Amniotic epithelial cell (primary cell): ENCODE measurements at places on chromosomes 2 and 18.

- no peak for DNase-seq
Observed at GRCh38 chr2:10390369-10390801, 57.7 kb downstream of the ODC1 start.

GRCh38 chr2:95385570-95385984 is 16.9 kb upstream of the FAHD2A start:
- no peak for DNase-seq

GRCh38 chr2:113861740-113862139 is 28.1 kb upstream of the ACTR3 start:
- no peak for DNase-seq

- DNase-seq, result no peak
Observed at GRCh38 chr18:3930126-3931012, 480.4 kb downstream of the TGIF1 start.

DNA sequence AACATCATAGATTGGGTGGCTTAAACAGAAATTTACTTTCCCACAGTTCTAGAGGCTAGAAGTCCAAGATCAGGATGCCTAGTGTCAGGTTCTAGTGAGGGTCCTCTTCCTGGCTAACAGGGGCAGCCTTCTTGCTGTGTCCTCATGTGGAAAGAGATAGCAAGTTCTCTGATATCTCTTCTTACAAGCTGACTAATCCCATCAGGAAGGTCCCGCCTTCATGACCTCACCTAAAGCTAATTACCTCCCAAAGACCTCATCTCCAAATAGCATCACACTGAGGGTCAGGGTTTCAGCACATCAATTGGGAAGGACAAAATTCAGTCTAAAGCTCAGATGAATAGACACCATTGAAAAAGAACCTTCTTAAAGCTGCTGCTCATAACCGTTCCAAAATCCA is 22.9 kb downstream of the ACVR1 start:
- no peak for DNase-seq

GRCh38 chr18:58900015-58900649 is 35.5 kb downstream of the ZNF532 start:
- DNase-seq, result no peak

DNA sequence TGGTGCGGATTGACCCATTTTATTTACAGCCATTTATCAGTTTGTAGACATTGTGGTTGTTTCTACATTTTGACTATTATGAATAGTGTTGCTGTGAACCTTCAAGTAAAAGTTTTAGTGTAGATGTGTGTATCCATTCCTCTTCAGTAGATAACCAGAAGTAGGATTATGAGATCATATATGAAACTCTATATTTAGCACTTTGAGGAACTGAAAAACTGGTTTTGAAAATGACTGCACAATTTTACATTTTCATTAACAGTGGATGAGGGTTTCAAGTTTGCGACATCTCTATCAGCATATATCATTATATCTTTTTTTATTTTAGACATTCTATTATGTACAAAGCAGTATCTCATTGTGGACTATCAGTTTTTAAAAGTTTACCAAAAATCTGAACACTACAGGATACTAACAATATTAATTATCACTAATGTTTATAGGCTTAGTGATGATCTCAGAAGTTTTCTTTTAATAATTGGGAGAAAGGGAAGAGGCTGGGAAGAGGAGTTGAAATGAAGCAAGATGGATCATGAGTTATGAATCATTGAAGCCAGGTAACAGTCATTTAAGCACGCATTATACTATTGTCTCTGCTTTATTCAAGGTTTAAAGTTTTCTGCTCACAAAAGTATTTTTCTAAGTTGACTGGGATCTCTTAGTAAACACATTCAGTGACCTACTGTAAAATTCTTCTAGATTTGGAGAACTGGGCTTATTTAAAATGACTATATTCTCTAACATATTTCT is 329.0 kb upstream of the LRATD1 start:
- no peak for DNase-seq

DNA sequence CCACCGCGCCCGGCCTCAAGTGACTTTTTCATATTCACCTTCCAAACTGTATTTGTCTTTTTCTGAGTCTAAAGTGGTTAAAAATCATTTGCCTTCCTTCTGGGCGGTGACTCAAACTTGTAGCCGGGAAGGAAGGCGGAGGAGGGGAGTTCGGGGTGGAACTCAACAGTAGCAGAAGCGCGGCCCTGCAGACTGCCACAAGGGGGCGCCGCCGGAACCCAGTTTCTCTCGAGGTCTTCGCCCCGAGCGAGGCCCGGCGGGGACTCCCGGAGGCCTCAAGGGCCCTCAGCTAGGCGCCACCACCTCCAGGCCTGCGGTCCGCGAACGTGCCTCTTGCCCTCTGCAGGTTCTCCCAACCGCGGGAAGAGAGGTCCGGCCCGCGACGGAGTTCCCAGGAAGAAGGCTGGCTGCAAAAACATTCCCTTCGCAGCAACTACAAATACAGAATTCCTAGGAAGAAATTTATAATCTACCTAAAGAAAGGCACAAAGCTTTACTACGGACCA is 16.8 kb upstream of the ITM2C start:
- peak; percentile 71 for DNase-seq

- DNase-seq, result no peak
Observed at GRCh38 chr2:43851011-43851980, 12.5 kb downstream of the ABCG8 start.

DNA sequence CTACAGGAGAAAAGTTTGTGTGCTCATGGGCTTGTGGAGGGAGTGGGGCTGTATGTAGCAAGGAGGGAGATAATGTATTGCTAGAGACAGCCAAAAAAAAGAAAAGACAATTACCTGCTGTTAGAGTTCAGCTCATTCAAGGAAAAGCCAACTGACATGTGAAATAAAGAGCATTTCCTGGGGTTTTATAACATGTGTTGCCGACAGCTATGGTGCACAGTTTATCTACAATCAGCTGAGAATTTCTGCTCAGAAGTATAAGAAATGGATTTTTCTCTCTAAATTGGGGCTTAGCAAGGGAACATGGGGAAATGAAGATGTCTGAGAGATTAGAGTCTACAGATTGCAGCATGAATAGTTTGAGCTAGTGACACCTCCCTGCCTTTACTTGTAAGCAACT is 674.1 kb downstream of the SUCLG1 start:
- DNase-seq, result no peak

GRCh38 chr18:37673671-37674070 is 108.1 kb upstream of the CELF4 start:
- DNase-seq, result no peak

DNA sequence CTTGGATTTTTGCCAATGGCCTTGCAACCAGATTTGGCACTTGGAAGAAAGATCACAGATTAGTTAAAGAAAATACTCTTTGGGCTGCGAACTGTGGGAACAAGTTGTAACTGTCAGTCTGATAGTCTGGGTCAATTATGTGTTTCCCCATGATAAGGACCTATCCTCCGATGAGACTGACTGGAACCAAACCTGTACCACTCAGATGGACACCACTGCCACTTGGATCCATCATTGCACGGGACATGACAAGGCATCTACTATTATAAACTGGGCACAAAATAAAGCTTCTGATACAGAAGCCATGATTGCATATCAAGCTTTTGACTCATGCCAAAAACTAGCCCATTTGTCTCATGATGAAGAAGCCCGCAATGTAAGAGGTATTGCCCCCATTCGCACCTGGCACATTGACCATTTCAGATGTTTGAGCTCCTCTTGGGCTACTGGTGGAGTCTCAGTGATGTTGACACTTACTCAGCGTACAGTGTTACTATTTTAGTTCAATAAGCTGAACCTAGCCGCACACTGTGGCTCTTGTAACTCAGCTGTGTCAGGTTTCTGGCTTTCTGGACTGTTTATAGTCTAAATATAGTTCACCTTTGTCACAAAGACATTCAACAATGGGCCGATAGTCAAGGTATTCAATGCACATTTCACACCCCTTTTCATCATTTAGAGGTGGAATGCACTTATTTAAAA is 179.8 kb upstream of the RBBP8 start:
- no peak for DNase-seq

DNA sequence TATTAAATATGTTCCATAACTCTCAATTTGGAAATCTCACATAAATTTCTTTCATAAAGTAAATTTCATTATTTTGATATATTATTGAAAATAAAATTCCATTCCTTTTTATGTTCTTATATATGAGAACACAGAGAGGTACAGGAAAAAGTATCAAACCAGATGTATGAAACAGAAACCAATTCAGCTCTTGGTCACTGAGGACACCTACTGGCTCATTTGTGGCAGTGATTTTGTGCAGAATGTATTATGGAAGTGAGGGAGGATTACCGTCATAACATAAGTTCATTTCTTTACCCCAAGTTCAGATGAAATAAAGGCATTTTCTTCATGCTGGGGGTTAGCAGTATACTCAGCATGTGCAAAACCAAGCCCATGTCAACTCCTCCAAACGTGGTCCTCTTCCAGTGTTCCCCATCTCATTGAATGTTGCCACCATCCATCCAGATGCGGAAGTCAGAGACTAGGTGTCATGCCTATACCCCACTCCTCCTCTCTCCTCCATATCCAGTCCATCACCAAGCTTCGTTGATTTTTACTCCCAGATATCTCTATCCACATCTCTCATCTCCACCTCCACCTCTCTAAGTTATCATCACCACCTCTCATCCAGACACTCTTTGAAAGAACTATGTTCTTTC is 41.7 kb upstream of the MALL start:
- DNase-seq, result peak; percentile 52

- peak; percentile 50 for DNase-seq
Observed at GRCh38 chr2:157784169-157784822, 91.8 kb downstream of the ACVR1 start.

GRCh38 chr2:120522151-120522751 is 176.3 kb downstream of the INHBB start:
- peak; percentile 96 for DNase-seq

DNA sequence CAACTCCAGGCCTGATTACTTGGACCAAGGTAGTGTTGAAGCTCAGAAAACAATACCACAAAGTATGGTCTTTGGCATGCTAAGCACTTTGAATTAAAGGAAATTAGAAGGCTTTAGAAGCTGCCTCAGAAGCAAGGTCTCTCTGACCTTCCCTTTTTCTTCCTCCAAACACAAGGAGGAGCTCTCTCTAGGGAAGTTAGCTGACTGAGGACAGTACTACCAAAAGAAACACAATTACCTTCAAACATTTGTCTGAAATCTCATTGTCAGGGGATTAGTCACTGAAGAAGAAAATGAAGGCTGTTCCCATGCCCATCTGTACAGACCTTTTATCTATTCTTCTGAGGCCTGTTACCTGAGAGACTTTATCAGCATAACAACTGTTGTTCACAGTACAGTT is 279.3 kb downstream of the CDH20 start:
- DNase-seq, result no peak
